Stimulated activated CD4-positive, alpha-beta T cell treated with anti-CD3 and anti-CD28 coated beads, Interleukin-1b, Interleukin-23, amount 100 ng/mL, for 1 hour (primary cell): ENCODE measurements at places on chromosomes 2 and 18.

GRCh38 chr2:239251971-239252370 lies 148.8 kb downstream of the HDAC4 start:
- DNase-seq = no peak

- no peak for DNase-seq
Measured at GRCh38 chr2:240398661-240399267, 36.7 kb upstream of the GPC1 start.

- no peak for DNase-seq
Measured at GRCh38 chr2:178804791-178805190, 2.4 kb downstream of the TTN start.

DNA sequence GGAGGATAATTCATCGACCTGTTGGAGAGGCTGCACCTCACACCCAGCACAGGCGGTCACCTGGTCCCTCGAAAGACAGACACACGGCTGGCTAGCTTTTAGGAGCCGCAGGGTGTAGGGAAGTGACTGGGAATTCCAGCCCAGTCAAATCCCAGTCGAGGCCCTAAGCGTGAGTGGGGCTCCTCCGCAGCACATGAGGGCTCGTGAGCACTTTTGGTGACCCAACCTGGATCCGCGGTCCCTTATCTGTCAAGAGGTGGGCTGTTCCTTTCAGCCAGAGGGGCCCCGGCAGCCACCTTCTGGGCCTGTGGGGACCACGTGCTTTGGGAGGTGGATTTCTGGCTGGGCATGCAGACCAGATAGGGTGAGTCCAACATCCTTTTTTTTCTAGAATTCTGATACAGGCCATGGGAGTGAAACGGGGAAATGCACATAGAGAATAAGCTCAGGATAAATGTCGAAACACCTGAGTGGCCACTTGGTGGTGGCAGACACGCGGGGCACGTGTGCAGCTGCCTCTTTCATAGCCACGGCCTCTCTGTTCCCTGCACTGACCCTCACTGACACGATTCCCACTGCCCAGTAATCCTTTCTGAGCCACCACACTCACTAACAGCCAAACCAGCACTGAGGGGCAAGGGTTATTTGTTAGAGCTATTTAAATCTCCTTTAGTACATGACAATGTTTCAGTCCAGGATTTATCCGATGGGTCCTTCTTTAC lies 148.4 kb upstream of the PXDN start:
- no peak for DNase-seq

DNA sequence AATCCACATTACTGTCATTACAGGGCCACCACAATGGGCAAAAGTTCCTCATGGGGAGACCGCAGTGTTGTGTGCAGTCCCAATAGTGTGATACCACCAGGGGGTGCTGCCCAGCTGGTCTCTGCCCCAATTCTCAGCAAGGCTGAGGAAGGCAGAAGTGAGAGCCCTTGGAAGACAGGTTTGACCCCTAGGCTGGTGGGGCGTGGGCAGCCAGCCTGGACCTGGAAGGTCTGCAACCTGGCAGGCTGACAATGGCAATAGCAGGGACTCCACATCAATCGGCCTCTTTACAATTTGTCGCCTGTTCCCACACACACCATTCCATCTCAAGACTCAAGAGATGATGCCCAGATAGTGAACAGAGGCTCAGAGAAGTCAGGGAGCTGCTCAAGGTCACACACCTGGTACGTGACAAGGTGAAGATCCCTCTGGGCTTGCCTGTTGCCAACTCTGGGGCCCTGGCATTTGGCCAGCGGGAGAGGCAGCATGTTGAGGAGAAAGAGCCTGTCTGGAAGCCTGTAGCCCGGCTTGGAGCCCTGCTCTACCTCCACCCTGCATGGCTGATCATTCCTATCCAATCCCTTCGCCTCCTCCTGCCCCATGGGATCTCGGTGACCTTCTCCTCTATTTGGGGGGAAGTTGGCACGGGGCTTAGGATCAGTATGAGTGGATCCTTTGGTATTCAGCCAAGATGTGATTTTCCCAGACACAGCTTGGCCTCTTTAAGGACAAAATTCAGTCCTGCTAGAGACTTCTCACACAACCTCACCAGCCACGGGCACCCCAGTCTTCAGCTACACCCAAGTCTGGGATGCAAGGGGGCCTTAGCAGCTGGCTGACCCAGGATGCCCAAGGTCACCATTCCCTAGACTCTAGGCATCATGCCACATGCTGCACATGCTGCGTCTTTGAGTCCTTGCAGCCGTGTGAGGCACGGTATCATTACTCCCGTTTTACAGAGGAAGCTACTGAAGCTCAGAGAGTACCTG lies 2.9 kb upstream of the ATOH8 start:
- peak; percentile 7 for DNase-seq

DNA sequence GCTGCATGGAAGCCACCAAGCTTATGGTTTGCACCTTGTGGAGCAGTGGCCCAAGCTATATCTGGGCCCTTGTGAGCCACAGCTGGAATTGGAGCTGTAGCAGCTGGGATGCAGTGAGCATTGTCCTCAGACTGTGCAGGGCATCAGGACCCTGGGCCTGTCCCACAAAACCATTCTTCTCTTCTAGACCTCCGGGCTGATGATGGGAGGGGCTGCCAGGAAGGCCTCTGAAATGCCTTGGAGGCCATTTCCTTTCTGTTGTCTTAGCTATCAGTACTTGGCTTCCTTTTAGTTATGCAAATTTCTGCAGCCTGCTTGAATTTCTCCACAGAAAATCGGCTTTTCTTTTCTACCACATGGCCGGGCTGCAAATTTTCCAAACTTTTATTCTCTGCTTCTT lies 46.4 kb upstream of the CSRNP3 start:
- DNase-seq = no peak

- DNase-seq = no peak
Measured at GRCh38 chr2:26982102-26982742, 11.8 kb downstream of the MAPRE3 start.

GRCh38 chr2:147030966-147031720 lies 813.7 kb upstream of the ACVR2A start:
- no peak for DNase-seq

DNA sequence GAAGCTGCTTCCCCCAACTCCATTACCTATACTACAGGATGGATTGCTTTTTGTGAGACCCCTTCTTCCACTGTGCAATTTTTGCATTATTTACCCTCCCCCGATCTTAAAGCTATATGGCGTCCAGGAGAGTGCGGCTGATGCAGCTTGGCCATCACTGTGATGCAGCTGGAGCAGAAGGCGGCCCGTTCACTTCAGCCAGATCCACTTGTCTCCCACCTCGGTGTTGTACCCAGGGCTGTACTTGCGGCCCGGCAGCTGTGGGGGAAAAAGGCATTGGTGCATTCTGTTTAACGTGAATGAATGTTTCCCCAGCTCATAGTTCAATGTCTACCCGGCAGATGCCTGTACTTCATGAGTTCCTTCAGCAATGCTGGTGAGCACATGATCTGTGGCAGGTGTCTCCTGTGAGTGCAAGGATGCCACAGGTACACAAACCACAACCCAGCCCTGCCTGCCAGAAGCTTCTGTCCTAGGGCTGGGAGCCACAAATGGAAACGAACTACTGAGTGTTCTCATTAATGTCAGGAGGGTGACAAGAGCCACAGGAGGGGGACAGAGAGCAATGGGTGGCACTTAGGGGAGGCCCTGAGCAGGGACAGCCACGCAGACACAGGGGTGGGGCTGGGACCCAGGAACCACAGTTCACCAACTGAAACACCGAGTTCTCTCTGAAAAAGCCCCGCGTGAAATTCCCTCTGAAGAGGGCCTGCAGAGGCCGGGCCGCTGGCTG lies 64.0 kb downstream of the NDUFA10 start:
- DNase-seq = no peak

- DNase-seq = no peak
Measured at GRCh38 chr2:85327160-85327821, 498 bp downstream of the TGOLN2 start.

DNA sequence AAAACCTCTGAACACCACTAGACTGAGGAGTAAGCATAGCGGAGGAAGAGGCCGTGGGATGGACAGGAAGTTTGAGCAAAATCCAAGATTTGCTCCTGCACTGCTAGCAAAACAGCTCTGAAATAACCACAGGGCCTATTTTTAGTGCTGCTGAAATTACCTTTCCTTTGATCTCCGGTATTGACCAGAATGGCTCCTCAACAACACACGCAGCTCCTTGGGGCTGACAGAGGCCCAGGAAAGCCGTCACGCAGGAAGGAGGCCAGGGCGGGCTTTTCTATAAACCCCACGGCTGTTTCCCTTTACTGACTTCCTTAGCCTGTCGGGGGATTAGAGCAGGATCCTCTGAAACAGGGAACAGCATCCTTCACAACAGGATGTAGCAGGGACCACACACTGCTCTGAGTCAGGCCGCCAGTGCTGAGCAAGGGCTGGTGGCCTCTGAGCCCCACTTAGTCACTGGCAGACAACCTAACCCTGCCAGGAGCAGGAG lies 80.8 kb upstream of the LCLAT1 start:
- DNase-seq = no peak

DNA sequence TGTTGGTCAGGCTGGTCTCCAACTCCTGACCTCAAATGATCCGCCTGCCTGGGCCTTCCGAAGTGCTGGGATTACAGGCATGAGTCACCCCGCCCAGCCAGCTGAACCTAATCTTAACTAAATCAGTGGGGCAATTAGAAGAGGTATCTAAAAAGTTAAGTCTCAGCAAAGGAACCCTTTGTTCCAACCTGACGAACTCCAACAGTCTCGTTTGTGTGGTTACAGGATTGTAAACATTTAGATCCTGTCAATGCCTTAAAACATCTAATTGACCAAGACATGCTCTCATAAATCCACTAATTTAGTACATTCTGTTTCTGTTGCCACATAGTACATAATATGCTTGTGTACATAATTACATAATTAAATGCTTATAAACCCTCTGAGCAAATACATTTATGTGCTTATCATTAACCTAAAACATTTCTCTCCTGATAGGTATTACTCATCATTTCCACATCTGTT lies 31.1 kb upstream of the STK39 start:
- DNase-seq = no peak

DNA sequence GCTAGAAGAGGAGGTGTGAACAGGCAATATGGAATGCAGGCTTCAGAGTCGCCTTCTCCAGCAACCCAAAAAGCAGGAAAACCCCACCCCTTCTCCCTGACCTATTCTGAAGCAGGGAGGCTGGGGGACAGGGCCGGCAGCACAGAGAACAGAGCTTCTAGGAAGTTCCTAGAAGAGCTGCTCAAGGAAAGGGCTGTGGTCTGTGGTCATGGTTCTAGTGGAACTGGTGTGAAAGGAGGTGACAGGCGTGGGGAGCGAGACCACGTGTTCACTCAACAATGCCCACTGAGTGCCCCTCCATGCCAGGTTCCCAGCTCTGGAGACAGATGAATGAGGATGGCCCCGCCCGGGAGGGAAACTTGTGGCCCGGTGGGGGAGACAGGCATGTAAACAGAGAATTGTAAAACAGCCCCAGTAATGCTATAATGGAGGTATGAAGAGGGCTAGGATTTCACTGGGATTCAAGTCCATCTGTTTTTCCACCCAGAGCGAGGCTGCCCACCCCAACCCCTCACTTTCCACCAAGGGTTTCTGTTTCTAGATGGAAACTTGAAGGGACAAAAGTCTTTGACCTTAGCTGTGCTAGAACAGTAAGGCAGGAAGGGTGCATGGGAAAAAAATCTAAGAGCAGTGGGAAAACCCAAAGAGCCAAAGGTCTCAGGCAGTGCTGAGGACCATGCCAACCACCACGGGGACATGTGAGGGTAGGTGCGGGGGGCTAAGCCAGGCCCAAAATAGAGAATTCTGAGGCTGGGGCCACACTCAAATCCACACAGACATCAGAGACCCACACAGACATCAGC lies 71.8 kb downstream of the TNS1 start:
- no peak for DNase-seq

DNA sequence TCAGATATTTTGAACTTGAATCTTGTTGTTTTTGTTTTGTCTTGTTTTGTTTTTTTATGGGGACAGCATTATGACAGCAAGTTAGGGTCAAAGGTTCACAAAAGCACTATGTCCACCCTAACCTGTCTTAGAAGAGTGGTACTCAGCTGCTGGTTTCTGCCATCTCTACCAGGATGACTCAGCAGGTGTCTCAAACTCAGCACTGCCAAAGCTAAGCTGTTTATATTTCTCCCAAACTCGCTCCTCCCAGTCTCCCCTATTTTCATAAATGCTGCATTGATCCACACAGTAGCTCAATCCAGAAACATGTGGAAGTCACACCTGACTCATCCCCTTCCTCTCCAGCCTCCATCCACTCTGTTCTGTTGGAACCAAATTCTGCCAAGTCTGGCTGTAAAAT lies 134.9 kb downstream of the ZBTB7C start:
- DNase-seq = no peak

DNA sequence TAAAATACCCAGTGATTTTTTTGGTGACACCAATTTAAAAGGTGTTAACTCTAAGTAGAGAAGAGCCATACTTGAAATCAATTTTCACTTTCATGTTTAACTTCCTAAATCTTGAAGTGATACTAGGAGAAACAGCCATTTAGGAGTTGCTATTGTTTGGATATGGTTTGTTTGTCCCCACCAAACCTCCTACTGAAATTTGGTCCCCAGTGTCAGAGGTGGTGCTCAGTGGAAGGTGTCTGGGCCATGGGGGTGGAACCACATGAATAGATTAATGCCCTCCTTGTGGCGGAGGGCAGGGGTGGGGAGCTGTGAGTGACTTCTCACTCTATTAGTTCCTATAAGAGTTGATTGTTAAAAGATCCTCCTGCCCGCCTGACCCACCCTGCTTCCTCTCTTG lies 377.9 kb downstream of the DLGAP1 start:
- DNase-seq = no peak

GRCh38 chr2:19673213-19673791 lies 228.5 kb downstream of the TTC32 start:
- DNase-seq = no peak

DNA sequence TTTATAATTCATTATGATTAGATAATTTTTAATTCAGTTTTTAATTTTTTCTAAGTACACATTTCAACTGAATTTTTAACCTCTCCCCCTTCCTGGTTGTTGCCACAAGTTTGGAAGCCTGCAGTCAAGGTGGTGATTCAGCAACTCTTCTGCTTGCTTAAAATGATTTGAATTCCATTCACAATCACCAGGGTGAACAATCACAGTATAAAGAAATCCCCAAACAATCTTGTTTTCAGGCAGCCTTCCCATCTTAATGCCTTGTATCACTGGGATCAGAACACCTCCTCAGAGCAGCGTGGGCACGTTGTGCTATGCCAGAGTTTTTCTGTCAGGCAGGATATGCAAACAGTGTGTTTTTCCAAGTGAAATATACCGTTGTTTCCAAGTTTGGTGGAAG lies 46.7 kb upstream of the BARD1 start:
- DNase-seq = no peak

DNA sequence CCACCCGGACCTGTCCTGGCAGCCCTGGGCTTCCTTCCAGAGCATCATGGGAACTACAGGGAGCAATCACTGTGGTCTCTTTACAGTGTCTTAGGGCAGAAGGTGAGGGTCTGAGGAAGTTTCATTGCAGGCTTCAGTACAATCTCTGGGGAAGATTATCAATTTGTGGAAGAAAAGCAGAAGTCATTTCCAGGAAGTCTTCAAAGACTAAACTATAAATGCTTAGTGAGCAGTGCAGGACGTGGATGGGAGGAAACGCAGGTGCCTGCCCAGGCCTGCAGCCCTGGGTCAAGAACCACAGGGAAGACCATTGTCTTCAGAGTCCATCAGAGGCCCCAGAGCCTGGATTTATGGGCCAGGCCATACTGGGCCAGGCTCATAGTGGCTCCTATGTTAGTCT lies 54.3 kb downstream of the INO80C start:
- no peak for DNase-seq

GRCh38 chr2:14706201-14706600 lies 73.7 kb downstream of the LRATD1 start:
- no peak for DNase-seq

GRCh38 chr2:179273461-179273962 lies 8.9 kb upstream of the SESTD1 start:
- DNase-seq = no peak
